Stimulated activated CD4-positive, alpha-beta T cell treated with anti-CD3 and anti-CD28 coated beads, Interleukin-1b, Interleukin-23, amount 100 ng/mL, for 1 hour (primary cell): ENCODE measurements at places on chromosomes 5 and 9.

- no peak for DNase-seq
Measured at GRCh38 chr9:129736334-129736733, 16.5 kb downstream of the PTGES start.

- DNase-seq, result no peak
Measured at GRCh38 chr9:96644137-96644536, 11.0 kb downstream of the PRXL2C start.

DNA sequence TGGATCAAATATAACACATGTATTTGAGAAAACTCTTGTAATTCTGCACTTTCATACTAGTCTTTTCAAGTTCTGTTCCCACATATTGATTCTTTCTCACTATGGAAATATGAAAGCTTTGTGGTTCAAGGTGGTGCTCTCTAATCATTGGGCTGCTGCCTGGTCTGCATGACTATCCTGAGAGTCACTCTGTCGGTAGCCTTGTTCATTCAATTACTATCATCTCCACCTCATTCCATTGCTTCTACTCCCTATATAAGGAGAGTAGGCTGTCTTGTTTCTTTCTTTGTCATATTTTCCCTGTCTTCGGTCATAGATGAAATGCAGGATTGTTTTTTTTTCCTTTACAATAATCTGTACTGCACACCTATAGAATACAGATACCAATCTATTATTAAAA lies 341.4 kb upstream of the ACTBL2 start:
- no peak for DNase-seq

- no peak for DNase-seq
Measured at GRCh38 chr9:107739601-107740082, 250.1 kb upstream of the KLF4 start.

DNA sequence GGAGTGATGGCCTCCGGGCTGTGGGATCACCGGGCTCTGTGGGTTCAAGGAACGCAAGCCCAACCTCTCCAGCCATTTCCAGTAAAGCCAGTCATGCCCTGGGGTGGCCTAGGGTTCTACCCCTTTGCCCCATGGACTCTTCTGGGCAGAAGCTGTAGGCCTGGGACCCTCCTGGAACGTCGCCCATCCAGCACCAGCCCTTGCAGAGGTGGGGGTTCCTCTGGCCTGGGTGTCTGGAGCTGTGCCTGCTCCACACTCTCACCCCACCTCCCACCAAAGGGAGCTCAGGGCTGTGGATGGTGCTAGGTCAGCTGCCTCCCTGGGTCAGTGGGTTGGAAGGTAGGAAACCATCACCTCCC lies 1.4 kb upstream of the SLC12A7 start:
- DNase-seq, result no peak

- DNase-seq, result no peak
Measured at GRCh38 chr5:159951387-159951786, 35.1 kb downstream of the ADRA1B start.

DNA sequence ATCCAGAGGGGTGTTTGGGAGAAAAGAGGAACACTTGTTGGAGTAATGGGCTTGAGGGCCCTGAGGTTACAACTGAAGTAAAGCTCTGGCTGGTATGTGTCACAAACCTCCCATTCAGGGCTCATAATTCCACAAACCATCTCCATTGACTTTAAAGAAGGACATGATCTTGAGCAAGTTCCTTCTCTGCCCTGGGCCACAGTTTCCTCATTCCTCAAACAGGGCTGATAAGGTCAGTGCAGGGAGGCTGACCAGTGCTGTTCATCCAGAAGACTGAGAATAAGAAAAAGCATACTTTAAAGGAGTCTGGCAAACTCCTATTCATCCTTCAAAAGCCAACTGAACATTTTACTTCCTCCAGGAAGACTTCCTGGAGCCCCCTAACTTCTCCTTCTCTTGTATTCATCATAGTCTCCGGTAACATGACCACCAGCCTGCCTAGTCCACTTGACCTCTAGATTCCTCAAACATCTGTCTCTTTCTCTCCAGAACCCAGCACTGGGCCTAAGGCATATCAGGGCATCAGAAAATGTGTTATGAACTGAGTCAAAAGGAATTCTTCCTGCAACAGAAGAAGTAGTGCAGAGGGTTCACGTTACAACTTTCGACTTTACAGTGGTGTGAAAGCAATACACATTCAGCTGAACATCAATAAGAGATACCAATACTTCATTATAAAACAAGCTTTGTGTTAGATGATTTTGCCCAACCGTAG lies 20.7 kb upstream of the PTPN3 start:
- no peak for DNase-seq

- DNase-seq, result no peak
Measured at GRCh38 chr5:147512659-147513379, 3.0 kb upstream of the DPYSL3 start.

GRCh38 chr9:134357631-134358025 lies 31.4 kb downstream of the RXRA start:
- no peak for DNase-seq

DNA sequence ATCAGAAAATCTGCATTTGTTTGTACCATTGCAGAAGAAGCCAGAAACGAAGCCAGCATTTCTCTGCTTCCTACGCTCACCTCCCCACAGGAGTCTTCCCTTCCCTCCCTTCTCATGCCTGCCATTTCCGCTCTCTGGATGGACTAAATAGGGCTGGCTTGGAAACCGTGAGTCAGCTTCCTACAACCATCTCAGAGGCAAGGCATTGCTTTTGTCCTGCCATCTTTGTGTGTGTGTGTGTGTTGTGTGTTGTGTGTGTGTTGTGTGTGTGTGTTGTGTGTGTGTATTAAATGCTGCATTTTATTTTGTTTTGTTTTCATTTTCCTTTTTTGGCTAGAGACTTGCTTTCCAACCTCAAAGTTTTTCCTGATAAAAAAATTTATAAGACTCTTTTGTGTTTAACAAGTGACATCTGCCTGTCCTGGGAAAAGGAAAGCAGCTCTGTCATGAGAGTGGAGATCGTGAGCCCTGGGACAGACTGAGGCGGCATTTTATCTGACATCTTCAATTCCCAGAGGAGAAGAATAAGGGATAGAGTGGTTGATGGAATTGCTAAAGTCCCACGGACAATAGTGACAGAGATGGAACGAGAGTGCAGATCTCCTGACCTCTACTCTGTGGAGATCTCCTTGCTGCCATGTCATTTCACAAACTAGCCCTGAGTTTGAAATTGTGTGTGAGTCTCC lies 7.5 kb upstream of the EGFLAM start:
- DNase-seq, result no peak

DNA sequence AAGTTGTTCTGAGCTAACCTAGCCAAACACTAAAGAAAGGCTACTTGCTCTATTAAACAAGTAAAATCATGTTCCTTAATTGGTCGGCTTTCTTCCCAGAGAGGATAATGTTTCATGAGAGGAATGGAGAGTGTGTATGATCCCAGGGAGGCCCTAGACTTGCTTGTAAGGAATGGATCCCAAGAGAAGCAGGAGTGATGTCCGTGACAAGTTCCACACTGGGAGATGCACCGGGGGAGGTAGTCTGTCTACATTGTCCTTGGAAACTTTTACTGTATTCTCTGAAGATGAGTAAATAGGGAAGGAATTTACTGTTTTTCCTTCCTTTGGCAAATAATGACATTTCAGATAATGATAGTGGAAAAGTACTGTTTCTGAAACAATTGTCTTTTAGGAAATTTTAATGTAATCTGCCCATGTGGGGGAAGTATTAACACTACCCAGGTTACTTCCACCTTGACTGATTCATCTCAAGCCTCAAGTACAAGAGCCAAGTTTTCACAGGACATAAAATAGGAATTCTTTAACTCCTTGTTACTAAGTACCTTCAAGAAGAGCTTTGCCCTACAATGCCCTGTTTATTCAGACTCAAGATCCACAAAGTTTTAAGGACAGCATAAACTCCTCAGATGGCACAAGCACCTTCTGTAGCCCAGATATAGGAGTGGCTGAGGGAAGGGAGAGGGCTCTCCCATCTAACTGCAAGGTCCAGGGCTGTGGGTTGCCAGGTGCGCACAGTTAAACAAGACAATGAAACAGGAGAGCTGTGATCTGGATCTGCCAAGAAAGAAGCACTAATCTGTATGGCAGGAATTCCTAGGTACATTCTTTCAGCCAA lies 152.1 kb downstream of the GNA14 start:
- no peak for DNase-seq

DNA sequence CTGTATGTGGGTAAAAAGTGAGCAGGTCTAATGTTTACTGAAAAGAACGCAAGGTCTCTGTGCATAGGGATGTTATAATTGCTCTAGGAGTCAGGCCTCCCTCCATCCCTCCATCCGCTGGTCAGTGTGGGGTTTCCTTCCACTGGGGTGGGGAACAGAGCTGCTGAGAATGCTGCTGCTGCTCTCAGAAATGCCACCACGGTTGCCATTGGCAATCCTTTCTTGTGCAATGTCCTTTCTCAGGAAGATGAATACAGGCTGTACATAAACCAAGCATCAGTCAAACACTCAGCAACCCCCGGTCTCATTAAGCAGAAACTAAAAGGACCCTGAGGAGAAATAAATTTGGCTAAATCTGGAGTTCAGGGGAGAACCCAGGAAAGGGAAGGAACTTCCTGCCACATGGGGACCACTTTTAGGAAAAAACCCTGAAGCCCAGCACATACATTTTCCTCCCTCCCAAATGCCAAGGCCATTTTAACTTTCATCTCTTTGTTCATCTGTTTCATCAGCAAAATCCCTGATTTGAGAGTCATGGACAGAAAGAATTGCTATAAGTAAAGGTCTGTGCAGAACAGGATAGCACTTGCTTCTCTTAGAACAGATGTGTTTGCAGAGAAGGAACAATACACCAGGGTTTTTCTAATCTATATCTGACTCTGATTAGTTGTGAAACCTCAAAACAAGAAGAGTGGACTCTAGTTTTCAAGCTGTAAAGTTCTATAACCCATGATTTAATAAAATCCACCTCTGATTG lies 70.4 kb upstream of the SLC1A3 start:
- no peak for DNase-seq

- no peak for DNase-seq
Measured at GRCh38 chr5:125190232-125191087, 444.0 kb upstream of the ZNF608 start.

DNA sequence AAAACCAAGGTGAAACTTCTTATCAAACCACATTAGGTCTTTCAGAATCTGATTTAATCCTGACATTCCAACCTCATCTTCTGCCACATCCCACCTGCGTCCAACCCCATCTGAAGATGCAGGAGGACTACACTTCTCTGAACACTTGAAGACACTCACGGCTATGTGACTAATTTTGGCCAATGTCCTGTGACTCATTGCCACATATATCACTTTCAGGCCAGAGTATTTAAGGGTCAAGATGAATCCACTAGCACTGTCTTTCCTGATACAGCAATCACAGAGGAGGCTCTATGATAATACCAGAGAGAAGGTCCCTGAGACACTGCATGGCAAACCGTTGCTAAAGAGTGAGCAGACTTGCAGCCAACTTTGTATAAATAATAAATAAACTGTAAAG lies 323.4 kb downstream of the NR2F1-AS1 start:
- DNase-seq, result no peak

DNA sequence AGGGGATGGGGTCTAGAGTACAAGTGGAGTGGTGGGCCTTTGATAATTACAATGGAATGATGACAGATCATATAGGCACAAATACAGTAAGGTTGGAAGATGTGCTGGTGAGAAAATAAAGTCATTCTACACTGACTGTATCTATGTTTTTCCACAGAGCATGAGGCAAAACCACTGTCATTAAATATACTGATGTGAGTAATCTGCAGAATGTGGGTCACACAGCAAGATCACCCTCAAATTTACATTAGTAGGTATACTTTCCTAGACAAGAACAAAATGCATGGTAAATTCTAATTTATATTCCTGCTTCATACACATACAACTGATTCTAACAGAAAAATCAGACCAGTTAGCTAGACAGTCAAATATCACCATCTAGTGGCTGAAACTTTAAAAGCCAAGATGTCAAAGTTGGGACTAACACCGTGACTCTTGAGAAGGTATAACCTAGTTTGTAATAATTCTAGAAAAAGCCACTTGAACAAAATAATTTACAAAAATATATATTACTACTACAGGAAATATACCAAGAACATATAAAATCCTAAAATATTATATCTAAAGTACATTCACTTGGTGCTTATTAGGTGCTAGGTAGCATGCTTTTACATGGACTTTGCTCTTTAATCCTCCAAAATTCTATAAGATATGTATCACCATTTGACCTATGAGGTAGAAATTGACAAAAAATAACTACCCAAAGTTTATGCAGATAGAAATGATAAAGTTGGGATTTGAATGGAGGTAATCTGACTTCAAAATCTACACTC lies 19.5 kb downstream of the TTC33 start:
- no peak for DNase-seq

- no peak for DNase-seq
Measured at GRCh38 chr9:77236693-77237092, 59.4 kb downstream of the VPS13A start.

GRCh38 chr5:1138445-1139245 lies 26.8 kb upstream of the SLC12A7 start:
- no peak for DNase-seq

DNA sequence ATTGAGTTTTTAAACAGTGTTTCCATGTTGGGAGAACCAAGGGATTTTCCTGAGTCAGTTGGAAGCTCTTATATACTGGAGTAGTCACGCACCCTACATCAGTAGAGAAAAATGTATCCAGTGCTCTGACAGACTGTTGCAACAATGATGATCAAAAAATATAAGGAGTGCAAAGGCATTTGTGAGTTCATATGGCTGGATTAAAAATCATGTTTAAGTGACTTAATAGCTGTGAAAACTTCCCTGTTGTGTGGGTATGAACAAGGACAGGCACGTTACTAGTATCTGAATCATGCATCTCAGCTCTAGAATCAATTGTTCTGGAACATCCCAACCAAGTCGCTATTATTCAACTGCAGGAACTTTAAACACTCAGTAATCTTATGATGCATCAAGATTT lies 229.7 kb downstream of the ROR2 start:
- no peak for DNase-seq

DNA sequence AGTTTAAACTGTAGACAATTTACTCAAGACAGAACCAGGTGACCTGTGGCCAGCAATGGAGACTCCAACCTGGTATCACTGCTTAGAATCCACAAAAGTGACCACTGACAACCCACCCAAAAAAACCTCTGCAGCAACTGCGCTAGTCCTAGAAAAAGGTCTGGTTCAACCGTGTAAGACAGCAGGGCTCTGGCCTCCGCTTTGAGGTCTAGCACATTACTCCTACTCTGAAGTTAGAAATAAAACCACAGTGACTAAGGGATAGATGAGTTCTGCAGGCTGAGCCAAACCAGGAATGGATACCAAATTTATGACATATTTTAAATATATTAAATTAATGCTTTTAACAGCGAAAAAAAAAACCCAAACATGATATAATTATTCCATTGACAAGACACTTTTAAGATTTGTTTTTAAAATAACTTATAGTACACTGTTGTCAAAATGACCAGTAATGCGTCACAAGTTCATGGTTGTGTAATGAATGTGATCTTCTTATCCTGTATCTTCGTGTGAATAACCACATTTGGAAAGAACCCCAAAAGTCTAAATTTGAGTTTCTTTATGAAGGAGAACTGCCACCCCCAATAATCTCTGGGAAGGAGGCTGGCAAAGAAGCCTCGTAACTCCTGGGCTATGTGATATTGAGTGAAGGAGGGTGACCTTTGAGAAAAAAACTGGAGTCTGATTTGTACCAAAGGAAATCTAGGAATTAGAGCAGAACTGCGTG lies 101.9 kb upstream of the SLC44A1 start:
- DNase-seq, result no peak
